CD4-positive, alpha-beta memory T cell (primary cell): ENCODE measurements at places on chromosomes 13 and 19. TPM values are rescaled to one million over a fixed set of nuclear protein-coding genes. Genes with fewer than 3 reads are reported as not detected.

DNA sequence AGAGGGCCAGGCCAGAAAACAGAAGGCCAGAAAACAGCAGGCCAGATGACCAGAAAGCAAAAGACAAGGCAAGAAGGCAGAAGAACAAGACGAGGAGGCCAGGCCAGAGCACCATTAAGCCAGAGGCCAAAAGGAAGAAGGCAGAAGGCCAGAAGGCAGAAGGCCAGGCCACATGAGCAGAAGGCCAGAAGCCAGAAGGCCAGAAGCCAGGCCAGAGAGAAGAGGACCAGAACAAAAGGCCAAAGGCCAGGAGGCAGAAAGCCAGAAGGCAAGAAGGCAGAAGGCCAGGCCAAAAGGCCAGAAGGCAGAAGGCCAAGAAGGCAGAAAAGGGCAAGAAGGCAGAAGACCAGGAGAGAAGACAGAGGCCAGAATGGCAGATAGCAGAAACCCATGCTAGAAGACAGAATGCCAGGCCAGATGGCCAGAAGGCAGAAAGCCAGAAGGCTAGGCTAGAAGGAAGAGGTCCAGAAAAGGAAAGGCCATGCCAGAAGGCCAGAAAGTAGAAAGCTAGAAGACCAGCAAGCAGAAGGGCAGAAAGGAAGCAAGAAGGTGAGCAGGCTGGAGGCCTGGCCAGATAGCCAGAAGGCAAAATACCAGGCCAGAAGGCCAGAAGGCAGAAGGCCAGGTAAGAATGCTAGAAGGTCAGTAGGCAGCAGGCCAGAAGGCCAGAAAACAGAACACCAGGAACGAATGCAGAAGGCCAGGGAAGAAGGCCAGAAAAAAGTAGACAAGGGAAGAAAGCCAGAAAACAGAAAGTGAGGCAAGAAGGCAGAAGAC, 187.6 kb downstream of the TUBA3C start:
- H3K4me3 ChIP-seq: no peak overlapping the region
- peaks cover 7% of the 10 kb centered on the region for H3K4me1 ChIP-seq

Gene LCP1
- 497 TPM for total RNA-seq

DNA sequence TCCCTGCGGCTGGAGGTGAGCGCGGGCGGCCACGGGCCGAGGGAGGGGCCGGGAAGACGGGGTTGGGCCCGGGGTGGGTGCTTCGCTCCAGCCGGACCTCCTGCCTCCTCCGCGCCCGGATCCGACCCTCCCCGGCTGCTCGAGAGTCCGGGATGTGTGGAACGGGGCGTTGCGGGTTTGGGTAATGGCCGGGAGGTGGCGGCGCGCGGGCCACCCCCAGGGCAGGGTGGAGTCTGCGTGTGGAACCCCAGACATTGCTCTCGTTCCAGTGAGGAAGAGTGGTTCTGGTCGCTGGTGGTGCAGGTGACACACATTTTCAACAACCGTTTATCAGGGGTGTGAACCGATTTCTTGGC, 38.8 kb downstream of the ARHGEF7 start:
- H3K4me3 ChIP-seq: peak overlapping the region; percentile 55
- H3K27ac ChIP-seq: peak overlapping the region; percentile 67
- no peaks in the 10 kb centered on the region for H3K36me3 ChIP-seq
- no peak for DNase-seq
- peaks cover 23% of the 10 kb centered on the region for H3K4me1 ChIP-seq
- no peaks in the 10 kb centered on the region for H3K27me3 ChIP-seq

Gene B3GNT8
- 3.2 TPM for total RNA-seq

DNA sequence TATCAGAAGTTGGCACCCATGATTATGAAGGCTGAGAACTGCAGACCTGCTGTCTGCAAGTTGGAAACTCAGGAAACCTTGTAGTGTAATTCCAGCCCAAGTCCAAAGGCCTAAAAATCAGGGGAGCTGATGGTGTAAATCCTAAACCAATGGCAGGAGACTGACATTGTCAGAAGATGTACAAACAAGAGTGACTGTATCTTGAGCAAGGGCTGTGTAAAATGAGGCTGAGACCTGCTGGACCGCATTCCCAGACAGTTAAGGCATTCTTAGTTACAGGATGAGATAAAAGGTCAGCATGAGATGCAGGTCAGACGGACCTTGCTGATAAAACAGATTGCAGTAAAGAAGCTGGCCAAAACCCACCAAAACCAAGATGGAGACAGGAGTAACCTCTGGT, 147.7 kb downstream of the COG6 start:
- no peaks in the 10 kb centered on the region for H3K4me1 ChIP-seq
- H3K4me3 ChIP-seq: no peak overlapping the region
- H3K36me3 ChIP-seq: no peaks in the 10 kb centered on the region
- no peak for DNase-seq
- no peaks in the 10 kb centered on the region for H3K27me3 ChIP-seq
- H3K27ac ChIP-seq: no peak overlapping the region

Gene USHBP1
- 0.33 TPM for total RNA-seq

Gene TUBB4A
- 4.7 TPM for total RNA-seq

Gene LILRA5
- total RNA-seq: 0.36 TPM

DNA sequence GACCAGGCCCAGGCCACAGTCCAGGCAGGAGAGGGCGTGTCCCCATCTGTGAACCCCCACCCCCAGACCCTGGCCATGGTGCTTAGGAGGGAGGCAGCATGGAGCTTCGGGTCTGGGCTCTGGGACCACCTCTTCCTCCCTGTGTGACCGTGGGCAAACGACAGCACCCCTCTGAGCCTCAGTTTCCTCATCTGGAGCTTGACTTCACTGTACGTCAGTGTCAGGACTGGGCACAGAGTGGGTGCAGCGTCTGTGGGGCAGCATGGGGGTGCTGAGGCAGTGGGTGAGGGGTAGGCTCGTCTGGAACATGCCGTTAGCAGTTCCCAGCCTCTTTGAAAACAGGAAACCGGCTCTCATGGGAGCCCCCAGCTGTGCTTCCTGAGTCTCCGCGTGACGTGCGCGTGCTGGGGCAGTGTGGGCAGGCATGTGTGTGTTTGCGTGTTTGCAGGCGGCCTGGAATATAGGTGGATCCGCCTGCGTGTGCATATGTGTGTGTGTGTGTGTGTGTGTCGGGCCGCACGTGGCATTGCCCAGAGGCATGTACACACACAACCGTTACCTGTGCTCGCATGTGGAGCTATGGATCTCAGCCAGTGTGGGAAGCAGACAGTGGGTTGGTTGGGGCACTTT, 15.8 kb downstream of the ARRDC2 start:
- no peak overlapping the region for H3K4me3 ChIP-seq
- H3K27ac ChIP-seq: peak overlapping the region; percentile 73
- H3K4me1 ChIP-seq: peaks cover 45% of the 10 kb centered on the region
- no peaks in the 10 kb centered on the region for H3K36me3 ChIP-seq

GRCh38 chr19:41564515-41565378, 11.2 kb upstream of the CEACAM21 start:
- H3K4me3 ChIP-seq: no peak overlapping the region
- H3K27ac ChIP-seq: no peak overlapping the region
- peaks cover 75% of the 10 kb centered on the region for H3K4me1 ChIP-seq
- no peak for DNase-seq

GRCh38 chr19:30665449-30665848, 293.3 kb downstream of the ZNF536 start:
- H3K4me3 ChIP-seq: no peak overlapping the region
- no peaks in the 10 kb centered on the region for H3K36me3 ChIP-seq
- no peaks in the 10 kb centered on the region for H3K4me1 ChIP-seq
- H3K27me3 ChIP-seq: peaks cover 5% of the 10 kb centered on the region

Gene ZNF582
- 7.8 TPM for total RNA-seq

Gene OLFM2
- total RNA-seq: 10.4 TPM

DNA sequence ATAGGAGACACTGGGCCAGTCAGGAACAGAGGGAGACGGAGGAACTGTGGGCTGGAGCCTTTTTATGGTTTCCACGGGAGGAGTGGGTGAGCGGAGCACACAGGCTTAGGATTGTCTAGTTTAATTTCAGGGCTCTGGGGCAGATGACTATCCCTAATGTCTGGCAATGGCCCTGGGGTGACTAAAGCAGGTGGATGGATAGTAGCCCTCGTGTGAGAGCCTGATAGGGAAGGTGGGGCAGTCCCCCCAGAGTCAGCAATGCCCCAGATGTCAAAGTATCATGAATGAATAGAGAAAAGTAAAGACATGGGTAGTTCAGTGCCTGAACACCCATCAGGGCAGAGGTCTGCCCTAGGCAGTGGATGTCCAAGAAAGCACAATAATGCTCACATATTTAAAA, 94.2 kb downstream of the ZDHHC20 start:
- peaks cover 7% of the 10 kb centered on the region for H3K4me1 ChIP-seq
- no peaks in the 10 kb centered on the region for H3K36me3 ChIP-seq
- H3K4me3 ChIP-seq: no peak overlapping the region
- no peaks in the 10 kb centered on the region for H3K27me3 ChIP-seq

DNA sequence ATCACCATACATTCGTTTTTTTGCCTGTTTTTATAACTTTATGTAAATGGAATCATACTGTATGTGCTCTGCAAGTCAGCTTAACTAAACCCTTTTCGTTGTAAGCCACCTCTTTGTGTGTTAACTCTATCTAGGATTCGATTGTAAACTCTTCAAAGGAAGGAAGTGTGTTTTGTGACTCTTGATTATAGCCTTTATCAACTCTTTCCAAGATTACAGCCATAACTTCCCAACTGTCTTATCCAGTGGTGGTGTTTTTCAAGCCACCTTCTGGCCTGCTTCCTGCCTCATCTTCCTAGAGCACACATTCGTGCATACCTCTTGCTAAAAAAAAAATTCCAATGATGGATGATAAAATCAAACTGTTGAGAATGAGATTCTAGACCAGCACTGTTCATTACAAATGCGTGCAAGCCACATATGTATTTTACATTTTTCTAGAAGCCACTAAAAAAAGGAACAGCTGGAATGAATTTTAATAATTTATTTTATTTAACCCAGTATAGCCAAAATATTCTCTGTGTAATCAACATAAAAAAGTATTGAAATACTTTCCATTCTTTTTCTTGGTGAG, 12.0 kb upstream of the FBXL3 start:
- no peaks in the 10 kb centered on the region for H3K4me1 ChIP-seq
- H3K36me3 ChIP-seq: no peaks in the 10 kb centered on the region
- H3K27ac ChIP-seq: no peak overlapping the region
- DNase-seq: no peak
- H3K4me3 ChIP-seq: no peak overlapping the region

Gene KLK10
- not detected for total RNA-seq

- DNase-seq: no peak
- no peaks in the 10 kb centered on the region for H3K4me1 ChIP-seq
- H3K36me3 ChIP-seq: no peaks in the 10 kb centered on the region
- H3K4me3 ChIP-seq: no peak overlapping the region
- no peak overlapping the region for H3K27ac ChIP-seq
- H3K27me3 ChIP-seq: no peaks in the 10 kb centered on the region
These were observed 799.9 kb downstream of the PCDH9 start for GRCh38 chr13:66430269-66430668.

DNA sequence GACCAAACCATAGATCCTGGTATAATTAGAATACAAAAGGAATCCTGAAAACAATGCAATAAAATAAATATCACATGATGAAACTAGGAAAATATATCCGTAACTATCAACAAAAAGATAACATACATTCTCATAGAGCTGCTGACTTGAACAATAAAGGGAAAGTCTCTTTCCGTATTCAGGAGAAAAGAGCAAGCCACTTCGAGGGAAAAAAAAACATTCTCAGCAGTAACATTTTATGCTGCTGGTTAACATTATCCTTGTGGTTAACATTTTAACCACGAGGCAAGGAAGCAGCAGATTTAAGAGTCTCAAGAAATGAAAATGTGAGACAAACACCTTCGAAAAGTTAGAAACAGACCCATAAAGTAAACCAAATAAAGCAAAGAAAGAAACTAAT, 25.8 kb downstream of the NALCN start:
- H3K4me3 ChIP-seq: no peak overlapping the region
- H3K27ac ChIP-seq: no peak overlapping the region
- H3K4me1 ChIP-seq: no peaks in the 10 kb centered on the region
- H3K36me3 ChIP-seq: no peaks in the 10 kb centered on the region
- H3K27me3 ChIP-seq: no peaks in the 10 kb centered on the region

DNA sequence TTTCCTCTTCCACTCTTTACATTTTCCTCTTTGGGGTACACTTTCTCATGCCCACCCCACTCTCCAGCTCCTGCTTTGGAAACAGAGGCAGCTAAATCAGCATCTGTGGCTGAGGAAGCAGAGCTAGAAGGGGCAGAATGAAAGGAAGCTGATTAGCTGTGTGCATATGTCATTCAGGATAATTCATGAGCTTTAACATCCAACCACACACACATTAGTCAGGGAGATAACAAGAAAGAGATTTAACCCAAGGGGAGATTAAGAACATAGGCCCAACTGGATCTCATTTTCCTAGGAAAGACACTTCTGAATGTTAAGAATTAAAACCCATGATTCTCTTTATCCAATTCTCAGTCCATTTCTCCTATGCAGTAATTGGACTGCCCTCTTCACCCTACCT, 405.5 kb downstream of the TBC1D4 start:
- no peak for DNase-seq
- no peaks in the 10 kb centered on the region for H3K4me1 ChIP-seq
- no peak overlapping the region for H3K27ac ChIP-seq
- peaks cover 3% of the 10 kb centered on the region for H3K27me3 ChIP-seq
- no peaks in the 10 kb centered on the region for H3K36me3 ChIP-seq
- H3K4me3 ChIP-seq: no peak overlapping the region

Gene RNF113B
- not detected for total RNA-seq

DNA sequence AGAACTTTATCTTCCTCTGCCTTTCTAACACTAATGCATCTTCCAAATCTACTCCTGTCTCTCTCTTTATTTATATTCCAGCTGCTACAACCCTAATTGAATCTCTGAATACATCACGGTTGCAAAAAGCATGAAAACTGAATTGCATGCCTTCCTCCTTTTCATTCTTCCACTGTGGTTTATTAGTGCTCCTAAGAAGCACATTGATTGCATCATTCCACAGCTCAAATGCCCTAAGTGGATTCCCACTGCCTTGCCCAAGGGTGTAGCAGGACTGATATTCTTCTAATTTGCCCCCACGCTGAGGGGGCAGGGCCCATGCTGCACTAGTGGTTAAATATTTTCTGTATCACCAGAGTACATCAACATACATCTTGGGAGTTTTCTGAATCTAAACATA, 640.8 kb downstream of the EFNB2 start:
- DNase-seq: no peak
- H3K27ac ChIP-seq: no peak overlapping the region
- H3K4me1 ChIP-seq: no peaks in the 10 kb centered on the region
- H3K4me3 ChIP-seq: no peak overlapping the region
- no peaks in the 10 kb centered on the region for H3K27me3 ChIP-seq
